CMK (cell line): ENCODE measurements at places on chromosomes 11 and 22.

GRCh38 chr11:20035701-20036601 lies 124.3 kb downstream of the DBX1 start:
- DNase-seq, result no peak

DNA sequence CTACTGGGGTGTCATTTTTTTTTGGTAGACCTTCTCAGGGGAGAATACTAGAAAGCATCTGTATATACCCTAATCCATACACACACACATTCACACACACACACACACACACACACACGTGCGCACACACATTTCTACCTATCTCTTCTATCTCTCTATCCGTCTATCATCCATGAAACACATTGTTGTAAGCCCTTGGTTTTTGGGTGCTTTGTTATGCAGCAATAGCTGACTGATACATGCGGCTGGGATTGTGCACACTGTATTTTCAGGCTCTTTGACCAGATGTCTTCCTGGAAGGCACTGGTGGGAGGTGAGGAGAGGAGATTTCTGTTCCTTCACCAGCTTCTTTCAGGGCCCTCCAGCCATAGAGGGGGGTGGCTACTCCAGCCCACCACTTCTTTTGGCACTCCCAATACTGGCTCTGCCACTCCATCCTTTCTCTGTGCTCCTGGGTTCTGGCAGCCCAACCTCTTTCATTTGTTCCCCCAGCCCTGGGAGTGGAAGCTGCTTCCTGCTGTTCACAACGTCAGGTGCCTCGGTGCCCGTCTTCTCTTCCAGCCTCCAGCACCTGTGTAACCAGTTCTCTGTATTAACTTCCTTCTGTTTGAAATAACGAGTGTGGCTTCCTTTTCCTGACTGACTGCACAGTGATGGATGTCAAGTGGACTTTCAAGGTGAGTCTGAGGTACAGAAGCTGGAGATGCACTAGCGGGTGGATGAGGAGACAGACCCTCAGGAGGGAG lies 12.4 kb upstream of the MUC2 start:
- DNase-seq, result no peak

DNA sequence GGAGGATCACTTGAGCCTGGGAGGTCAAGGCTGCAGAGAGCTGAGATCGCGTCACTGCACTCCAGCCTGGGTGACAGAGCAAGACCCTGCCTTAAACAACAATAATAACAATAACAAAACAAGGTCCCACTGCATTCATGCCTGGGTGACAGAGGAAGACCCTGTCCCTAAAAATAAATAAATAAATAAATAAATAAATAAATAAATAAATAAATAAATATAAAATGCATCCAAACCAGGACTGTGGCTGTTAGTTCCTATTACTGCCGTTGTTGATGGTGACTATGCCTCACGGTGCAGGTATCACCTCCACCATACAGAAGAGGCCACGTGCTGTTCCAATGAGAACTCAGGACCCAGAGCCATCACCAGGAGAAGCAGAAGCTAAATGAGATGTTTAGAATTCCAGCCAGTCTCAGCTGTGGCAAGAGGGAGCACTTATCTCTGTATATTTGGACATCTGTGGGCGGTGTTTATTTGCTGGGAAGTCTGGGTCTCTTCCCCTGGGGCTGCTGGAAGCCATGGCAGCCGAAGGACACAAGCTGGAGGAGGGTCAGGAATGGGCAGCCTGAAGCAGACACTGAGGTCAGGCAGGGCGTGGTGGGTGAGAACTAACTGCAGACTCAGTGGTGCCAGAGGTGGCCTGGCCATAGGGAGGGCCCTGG lies 21.6 kb downstream of the C11orf86 start:
- no peak for DNase-seq

- no peak for DNase-seq
Observed at GRCh38 chr11:14584595-14584994, 59.0 kb upstream of the PDE3B start.

GRCh38 chr11:111598148-111598547 lies 4.1 kb upstream of the SIK2 start:
- DNase-seq, result no peak

DNA sequence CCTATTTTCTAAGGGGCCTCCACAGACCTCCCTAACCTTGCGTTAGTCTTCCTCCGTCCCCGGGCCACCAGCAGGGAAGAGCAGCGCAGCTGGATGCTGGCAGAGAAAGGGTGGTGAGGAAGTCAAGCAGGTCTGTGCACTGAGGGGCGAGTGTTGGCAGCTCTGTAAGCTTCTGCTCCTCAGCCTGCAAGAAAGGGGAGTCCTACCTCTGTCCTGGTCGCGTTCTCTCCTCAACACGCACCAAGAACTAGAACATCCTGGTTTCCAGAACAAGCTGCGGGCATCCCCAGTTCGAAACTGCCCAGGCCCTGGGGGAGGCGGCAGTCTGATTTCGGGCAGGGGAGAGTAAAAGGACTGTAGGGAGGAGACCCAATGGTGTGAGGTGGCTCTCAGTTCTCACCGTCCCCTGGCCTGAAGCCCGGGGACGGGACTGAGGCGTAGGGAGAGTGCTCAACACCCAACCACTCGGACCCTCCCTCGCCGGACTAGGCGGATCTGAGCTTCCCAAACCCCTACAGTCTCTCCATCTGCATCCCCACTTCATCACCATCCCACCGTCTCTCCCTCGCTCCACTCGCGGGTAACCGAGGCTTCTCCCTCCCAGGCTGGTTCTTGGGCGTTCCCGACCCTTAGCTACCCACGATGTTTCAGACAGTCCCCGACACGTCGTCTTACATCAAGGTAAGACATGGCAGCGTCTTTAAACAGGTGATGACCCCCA lies 7.7 kb upstream of the FLI1 start:
- DNase-seq, result no peak

- DNase-seq, result no peak
Observed at GRCh38 chr11:12725055-12725862, 51.0 kb downstream of the TEAD1 start.

GRCh38 chr11:30317030-30317429 lies 5.9 kb upstream of the ARL14EP start:
- DNase-seq, result no peak
